ENCODE measurements at places on chromosomes 7 and 10.

DNA sequence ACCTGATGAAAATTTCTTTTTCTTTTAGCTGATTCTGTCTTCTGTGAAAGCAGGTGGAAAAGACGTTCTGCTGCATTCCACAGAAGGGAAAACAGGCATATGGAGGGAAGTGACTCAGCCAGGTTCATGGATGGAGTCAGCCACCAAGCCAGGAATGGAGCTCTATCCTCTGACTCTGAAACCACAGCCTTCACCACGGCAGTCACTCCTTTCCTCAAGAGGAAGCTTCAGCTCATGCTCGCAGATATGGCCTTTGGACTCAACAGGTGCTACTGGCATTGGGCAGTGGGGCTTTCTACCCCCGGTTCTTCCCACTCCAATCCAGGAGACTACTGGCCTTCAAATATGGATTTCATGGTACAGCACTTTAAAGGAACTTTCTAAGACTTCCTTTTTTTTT is 11.5 kb upstream of the PLAU start:
- DNase-seq = no peak

DNA sequence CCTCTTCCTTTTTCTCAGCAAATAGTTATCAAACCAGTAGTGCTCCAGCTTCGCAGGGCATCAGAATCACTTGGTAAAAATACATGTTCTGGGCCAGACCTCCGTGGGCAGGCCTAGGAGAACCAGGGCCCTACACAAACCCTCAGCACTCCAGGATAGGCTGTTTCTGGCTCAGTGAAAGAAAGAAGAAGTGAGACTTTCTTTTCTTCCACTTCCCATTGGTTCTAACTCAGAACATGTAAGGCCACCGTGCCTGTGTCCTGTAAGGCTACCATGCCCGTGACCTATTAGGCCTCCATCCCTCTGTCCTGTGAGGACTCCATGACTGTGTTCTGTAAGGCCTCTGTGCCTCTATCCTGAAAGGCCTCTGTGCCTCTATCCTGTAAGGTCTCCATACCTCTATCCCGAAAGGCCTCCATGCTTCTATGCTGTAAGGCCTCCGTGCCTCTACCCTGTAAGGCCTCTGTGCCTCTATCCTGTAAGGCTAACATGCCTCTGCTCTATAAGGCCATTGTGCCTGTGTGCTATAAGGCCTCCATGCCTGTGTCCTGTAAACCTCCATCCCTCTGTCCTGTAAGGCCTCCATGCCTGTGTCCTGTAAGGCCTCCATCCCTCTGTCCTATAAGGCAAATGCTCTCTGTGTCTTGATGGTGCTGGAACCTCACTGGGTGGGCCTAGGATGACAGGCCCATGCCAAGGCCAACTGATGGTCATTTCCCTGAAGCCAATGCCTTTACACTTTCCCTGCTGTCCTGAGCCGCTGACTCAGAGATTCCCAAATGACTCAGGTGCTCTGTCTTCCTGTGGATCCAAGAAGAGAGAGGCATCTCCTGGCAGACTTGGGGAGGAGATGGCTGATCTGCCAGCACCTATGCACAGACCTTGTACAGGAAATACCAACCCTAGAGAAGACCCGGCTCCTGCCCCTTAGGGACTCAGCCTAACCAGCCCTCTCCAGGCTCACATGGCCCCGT is 96.6 kb upstream of the CACUL1 start:
- no peak for DNase-seq

GRCh38 chr7:4849390-4849789 is 12.4 kb downstream of the PAPOLB start:
- DNase-seq = no peak

GRCh38 chr7:38630720-38631673 is at the start of gene AMPH:
TSS of gene AMPH (minus strand) at chr7:38631373. CDS start at chr7:38631351, 22 bp downstream.
- no peak for DNase-seq

- DNase-seq = no peak
These were observed 283.5 kb upstream of the PPP2R2D start for GRCh38 chr10:131617113-131617858.

GRCh38 chr7:303884-304573 is 14.1 kb downstream of the FOXL3 start:
- DNase-seq = no peak

- no peak for DNase-seq
These were observed 105.0 kb downstream of the KMT2C start for GRCh38 chr7:152330827-152331226.

- no peak for DNase-seq
These were observed 516.7 kb downstream of the ADRA2A start for GRCh38 chr10:111593578-111593977.

GRCh38 chr10:6385665-6386064 is 182.9 kb downstream of the PFKFB3 start:
- no peak for DNase-seq

- no peak for DNase-seq
These were observed 81.0 kb upstream of the INSIG1 start for GRCh38 chr7:155216475-155217272.

- no peak for DNase-seq
These were observed 207.6 kb upstream of the TMEM72 start for GRCh38 chr10:44703241-44704155.

DNA sequence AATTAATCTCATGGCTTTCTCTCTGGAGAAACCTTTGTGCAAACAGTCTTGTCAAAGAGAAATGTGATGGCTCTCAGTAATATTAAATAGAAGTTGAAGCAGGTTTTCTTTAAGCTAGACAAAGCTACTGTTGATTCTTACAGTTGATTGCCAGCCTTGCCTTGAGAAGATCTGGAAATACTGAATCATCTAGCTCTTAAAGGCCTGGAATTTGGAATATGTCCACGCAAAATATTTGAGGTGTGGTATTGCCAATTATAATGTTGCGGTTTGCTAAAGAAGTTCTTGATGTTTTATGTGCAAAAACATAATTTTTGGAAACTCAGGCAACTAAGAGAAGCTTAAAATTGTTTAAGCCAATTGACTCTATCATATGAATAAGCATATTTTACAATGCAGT is 371.9 kb downstream of the PHF14 start:
- DNase-seq = no peak

DNA sequence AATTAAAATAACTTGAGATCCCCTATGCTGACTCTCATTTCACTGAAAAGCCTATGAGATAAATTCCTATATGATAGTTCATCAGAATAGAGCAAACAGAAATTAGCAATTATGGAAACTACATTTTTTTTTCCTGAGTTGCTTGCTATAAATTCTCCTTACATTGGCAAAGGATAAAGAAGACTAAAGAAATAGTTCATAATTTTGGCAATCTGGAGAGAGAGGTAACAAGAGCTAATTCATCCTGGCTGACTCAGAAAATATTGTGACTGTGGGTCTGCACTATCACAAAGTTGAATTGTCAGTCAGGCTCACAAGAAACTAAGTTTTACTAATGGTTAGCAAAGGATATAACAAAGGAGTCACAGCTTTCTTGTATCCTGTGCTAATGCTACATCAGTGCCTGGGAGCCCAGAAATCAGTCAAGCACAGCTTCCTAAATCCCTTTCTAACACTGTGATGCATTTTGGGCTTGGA is 483.0 kb downstream of the MAGI2 start:
- no peak for DNase-seq

DNA sequence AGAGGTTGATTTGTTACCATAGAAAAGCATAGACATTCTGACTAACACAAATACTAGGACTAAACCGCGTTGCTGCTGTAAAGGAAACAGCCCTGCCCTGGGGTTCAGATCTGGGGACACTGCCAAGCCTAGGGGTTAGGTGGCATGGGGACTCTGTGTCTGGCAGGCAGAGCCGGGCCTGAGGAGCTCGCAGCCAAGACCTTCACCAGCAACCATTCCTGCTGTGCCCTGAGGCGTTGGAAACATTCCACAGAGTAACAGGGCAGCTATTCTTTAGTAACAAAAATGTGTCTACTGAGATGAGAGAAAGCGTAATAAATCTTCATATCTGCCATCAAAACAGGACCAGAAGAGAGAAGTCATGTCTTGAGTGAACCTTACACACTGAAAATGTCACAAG is 280.5 kb downstream of the POM121L12 start:
- DNase-seq = no peak

DNA sequence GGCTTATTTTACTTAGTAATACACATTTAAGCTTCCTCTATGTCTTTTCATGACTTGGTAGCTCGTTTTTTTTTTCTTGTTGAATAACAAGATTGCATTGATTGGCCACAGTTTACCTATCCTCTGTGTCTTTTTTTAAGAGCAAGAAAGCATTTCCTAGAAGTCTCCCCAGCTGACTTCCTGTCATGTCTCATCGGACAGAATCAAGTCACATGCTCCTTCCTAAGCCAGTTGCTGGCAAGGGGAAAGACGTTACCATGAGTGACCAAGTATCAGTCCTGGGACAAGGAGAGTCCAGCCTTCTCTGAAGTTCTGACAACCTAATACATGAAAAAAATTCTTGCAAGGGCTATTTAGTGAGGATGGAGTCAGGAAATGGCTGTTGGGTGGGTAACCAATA is 24.9 kb upstream of the SFRP5 start:
- DNase-seq = no peak

DNA sequence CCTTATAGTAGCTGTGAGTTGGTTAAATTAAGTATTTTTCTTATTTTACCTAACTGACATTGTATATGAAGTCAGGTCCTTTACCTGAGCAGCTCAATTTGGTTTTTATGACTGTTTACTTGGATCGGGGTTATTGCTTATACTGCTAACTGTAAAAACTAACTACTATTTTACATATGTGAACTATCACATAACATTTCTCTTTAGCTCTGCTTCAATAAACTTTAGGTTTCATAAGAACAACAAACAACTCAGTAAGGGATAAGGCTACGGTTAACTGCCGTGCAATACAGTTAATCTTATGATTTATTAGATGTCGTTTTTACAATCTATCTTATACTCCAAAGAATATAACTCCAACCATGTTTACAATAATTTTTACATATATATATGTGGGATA is 480.2 kb downstream of the PARD3 start:
- no peak for DNase-seq

- DNase-seq = no peak
These were observed 20.4 kb downstream of the ELFN1 start for GRCh38 chr7:1690359-1690958.

GRCh38 chr7:16594676-16595075 is 50.9 kb downstream of the ANKMY2 start:
- DNase-seq = no peak

GRCh38 chr7:99848420-99849216 is 20.8 kb downstream of the CYP3A43 start:
- DNase-seq = no peak
